ENCODE measurements at places on chromosomes 11 and 22.

GRCh38 chr11:122140500-122140899 lies 24.5 kb upstream of the BLID start:
- peak; percentile 97 for DNase-seq

DNA sequence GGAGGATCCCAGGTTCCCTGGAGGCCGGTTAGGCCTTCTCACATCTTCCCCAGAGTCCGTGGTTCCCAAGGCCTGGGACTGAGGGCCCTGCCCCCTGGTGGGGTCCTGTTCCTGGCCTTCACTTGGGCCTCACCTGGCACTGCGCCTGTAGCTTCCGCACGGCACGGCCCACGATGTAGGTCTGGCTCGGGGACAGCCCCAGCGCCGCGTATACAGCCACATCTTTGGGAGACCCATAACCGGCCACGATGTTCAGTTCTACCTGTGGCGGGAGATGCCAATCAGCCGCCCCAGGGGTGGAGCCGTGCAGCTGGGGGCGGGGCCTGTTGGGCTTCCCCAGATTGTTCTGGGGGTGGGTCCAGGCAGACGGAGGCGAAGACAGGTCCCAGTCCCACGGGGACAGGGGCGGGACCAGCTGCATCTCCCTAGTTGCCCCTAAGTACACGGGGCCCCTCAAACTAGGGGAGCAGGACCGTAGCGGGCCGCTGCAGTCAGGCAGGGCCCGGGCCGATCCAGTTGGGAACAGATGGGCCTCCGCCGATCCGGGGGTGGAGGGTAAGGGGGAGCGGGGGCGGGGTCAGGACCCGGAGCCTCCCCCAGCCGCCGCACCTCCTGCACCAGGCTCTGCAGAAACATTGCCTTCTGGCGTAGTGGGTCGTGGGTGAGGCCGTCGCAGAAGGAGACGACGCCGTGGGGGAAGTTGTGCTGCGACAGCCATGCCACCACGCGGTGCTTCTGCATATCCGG lies 10.1 kb downstream of the AIP start:
- DNase-seq = no peak

DNA sequence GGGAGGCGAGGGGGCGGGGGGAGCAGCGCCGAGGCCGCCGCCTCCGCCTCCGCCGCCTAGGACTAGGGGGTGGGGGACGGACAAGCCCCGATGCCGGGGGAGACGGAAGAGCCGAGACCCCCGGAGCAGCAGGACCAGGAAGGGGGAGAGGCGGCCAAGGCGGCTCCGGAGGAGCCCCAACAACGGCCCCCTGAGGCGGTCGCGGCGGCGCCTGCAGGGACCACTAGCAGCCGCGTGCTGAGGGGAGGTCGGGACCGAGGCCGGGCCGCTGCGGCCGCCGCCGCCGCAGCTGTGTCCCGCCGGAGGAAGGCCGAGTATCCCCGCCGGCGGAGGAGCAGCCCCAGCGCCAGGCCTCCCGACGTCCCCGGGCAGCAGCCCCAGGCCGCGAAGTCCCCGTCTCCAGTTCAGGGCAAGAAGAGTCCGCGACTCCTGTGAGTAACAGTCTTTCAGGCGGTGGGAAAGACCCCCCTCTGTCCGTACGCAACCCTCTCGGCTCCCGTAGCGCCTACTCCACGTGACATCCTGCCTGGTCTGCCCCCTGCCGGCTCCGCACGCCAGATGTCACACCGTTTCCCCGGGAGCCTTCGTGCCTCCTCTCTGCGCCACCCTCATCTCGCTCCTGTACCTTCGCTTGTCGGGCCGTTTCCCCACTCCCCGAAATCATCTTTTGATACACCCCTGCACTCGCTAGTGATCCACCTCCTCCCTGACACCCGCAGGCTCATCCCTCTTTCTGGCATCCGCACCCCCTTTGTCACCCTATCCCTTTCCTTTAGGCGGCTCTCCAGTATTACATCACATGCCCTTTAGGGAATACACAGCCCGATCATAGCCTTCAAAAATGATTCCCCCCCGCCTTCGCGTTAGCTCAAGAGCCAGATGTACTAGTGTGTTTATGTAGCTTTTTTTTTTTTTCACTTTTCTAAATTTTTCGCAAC lies 598 bp downstream of the ZFP91 start:
- peak; percentile 92 for DNase-seq

- DNase-seq = peak; percentile 52
These were observed 714.7 kb upstream of the TENM4 start for GRCh38 chr11:80155412-80156017.

GRCh38 chr11:2863276-2863618 lies 22.3 kb downstream of the CDKN1C start:
- DNase-seq = no peak

DNA sequence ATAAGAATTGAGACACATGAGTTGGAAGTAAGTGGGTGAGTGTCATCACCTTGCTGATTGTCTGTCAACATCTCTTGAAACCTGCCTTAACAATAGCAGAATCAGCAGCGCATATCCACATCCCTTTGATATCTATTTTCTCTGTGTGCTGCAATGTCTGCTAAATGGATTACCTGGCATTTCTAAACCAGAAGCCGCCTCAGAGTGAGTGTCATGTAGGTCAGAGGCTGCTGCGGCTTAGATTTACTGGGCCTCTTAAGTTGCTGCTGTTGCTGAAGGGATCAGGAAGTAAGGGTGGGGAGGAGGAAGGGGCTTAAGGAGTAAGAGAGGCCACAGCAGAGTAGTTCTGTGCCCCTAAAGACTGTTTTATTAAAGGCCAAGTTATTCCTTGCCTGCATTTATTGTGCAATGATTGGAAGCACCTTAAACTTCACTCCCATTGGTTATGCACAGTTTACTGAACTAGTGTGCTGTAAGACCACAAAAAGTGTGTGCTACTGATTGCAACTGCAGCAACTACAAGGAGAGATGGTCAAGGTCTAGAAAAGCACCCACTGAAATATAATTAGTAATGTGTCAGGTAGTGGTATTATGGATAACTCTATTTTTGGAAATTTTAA lies 29.8 kb upstream of the TMEM41B start:
- DNase-seq = no peak

DNA sequence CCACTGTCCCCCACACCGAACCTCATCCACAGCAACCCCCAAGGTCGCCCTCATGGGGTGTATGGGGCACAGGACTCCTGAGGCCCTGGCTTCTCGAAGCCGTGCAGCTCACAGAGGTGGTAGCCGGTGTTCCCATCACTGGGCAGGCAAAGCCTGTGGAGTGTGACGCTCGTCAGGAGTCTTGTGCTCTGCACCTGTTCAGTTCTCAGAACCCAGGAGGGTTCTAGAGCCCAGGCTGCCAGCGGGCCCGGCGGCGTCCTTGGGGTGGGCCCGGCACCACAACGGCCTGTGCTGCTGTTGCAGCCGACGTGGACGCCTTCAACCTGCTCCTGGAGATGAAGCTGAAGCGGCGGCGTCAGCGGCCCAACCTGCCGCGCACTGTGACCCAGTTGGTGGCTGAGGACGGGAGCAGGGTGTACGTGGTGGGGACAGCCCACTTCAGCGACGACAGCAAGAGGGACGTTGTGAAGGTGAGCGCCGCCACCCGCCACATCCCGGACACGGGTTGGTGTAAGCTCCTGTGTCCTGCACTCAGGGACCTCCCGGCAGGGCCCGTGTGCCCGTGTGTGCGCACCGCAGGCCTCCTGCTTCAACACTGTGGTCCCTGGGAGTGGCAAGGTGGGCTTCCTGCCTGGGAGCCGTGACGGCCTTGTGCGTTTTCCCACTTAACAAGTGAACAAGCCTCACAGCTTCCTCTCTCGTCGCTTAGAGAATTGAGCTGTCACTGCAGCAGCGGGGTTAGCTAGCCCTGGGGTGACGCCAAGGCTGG lies 6.6 kb upstream of the SELENOO start:
- no peak for DNase-seq

DNA sequence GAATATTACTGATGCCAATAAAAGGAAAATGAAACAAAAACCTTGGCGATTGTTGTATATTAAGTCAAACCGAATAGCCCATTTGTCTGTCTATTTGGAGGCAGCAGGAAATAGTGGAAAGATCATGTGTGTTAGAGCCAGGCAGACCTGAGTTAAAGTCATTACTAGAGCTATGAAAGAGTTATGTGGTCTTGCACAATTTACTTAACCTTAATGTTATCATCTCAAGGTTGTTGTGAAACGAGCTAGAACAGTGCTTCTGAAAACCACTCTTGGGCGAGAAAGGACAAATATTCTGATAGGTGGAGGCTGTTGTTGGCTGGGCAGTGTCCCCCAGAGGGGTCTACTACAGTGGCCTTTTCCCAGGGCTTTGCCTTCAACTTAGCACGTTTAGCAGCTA lies 60.0 kb upstream of the NUP160 start:
- no peak for DNase-seq

- DNase-seq = peak; percentile 52
These were observed 218.8 kb downstream of the HIPK3 start for GRCh38 chr11:33475993-33476392.

All from fibroblast of skin of back (primary cell).